A673 (cell line): ENCODE measurements at places on chromosomes 7 and 10. TPM values are rescaled to one million over a fixed set of nuclear protein-coding genes. Genes with fewer than 3 reads are reported as not detected.

Gene CDK1
- 153 and 168 TPM in 2 replicates for total RNA-seq

DNA sequence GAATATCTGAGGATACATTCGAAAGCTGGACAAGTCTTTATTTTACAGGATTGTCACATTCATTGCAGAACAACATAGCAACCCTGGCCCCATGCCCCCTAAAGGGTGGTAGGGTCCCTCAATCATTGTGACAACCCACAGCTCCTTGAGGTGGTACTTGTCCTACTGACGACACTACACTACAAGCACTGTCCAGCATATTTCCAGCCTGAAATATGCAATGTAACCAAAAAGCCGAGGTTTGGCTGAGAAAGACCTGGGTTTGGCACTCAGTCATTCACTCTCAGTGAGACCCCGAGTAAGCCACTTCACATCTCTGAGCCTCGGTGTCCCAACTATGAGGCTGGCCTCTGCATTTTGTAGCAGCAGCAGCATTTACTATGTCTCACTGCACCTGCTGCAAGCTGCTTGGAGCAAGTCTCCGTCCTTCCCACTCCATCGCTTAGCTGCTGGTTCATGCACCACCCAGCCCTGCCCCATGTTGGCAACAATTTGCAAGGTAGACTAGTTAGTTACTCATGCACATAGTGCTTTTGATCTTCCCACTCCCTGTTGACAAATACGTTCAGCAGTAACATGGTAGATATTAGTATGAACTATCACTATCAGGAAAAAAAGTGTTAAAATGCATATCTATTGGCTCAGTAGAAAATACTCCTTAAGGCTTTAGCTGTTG lies 43.6 kb upstream of the TNPO3 start:
- no peak overlapping the region for H3K4me3 ChIP-seq
- no peak for DNase-seq
- H3K27ac ChIP-seq, result no peak overlapping the region
- H3K4me1 ChIP-seq, result peaks cover 18% of the 10 kb centered on the region
- no peaks in the 10 kb centered on the region for H3K36me3 ChIP-seq
- no peaks in the 10 kb centered on the region for H3K27me3 ChIP-seq

DNA sequence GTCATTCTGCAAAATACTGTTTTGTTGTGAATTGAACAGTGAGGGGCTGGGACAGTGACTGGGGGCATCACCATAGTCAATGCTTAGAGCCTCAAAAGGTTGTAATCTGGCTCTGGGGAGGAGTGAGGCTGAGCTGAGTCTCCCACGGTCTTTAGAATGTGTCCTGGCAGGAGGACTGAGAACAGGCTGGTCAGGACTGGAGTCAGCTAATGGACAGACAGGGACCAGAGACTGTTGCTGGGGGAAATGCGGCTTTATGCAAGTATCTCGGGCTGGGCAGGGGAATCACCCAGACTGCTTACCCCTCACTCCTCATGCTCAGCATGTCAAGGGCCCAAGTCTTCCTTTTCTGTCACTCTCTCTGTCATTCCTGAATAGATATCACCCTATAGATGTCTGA lies 346.5 kb downstream of the TYW1 start:
- H3K4me1 ChIP-seq, result no peaks in the 10 kb centered on the region
- H3K36me3 ChIP-seq, result no peaks in the 10 kb centered on the region
- no peaks in the 10 kb centered on the region for H3K27me3 ChIP-seq
- DNase-seq, result no peak
- no peak overlapping the region for H3K4me3 ChIP-seq

GRCh38 chr7:94907811-94908322 lies 473 bp downstream of the PPP1R9A start:
- peak overlapping the region; percentile 75 for H3K27ac ChIP-seq
- H3K27me3 ChIP-seq, result no peaks in the 10 kb centered on the region
- H3K36me3 ChIP-seq, result no peaks in the 10 kb centered on the region
- peak; percentile 65 for DNase-seq

GRCh38 chr7:28246921-28247461 lies 66.4 kb upstream of the JAZF1 start:
- H3K36me3 ChIP-seq, result no peaks in the 10 kb centered on the region
- no peak for DNase-seq
- no peak overlapping the region for H3K27ac ChIP-seq
- no peak overlapping the region for H3K4me3 ChIP-seq

- H3K36me3 ChIP-seq, result no peaks in the 10 kb centered on the region
- no peak overlapping the region for H3K4me3 ChIP-seq
- H3K4me1 ChIP-seq, result no peaks in the 10 kb centered on the region
- H3K27me3 ChIP-seq, result peaks cover 5% of the 10 kb centered on the region
Measured at GRCh38 chr7:35380739-35381224, 126.9 kb upstream of the TBX20 start.

DNA sequence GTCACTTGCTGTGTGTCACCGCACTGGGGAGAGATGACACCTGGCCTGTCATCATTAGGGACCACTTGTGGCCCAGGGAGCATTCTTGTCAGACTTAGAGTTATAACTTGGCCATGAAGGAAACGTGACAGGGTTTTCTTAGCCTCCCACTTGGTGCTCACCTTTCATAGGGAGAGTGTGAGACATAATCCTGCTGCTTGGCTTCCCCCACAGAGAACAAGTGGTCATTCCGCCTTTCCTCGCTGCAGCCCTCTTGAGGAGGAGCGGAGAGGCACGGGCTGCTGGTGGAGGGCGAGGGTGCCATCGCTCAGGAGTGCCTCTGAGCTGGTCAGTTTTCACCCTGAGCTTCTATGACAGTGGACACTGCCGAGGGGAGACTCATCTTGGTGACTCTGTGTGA lies 125.0 kb upstream of the GJD4 start:
- no peaks in the 10 kb centered on the region for H3K27me3 ChIP-seq
- peaks cover 5% of the 10 kb centered on the region for H3K36me3 ChIP-seq
- no peak for DNase-seq
- no peak overlapping the region for H3K27ac ChIP-seq
- H3K4me1 ChIP-seq, result peaks cover 5% of the 10 kb centered on the region

- H3K4me1 ChIP-seq, result no peaks in the 10 kb centered on the region
- DNase-seq, result no peak
- no peak overlapping the region for H3K4me3 ChIP-seq
- no peaks in the 10 kb centered on the region for H3K27me3 ChIP-seq
Measured at GRCh38 chr10:115951242-115951641, 321.8 kb downstream of the GFRA1 start.

GRCh38 chr7:54705436-54705835 lies 53.6 kb downstream of the SEC61G start:
- no peaks in the 10 kb centered on the region for H3K36me3 ChIP-seq
- peak; percentile 16 for DNase-seq
- no peak overlapping the region for H3K4me3 ChIP-seq
- no peaks in the 10 kb centered on the region for H3K27me3 ChIP-seq
- H3K4me1 ChIP-seq, result no peaks in the 10 kb centered on the region

DNA sequence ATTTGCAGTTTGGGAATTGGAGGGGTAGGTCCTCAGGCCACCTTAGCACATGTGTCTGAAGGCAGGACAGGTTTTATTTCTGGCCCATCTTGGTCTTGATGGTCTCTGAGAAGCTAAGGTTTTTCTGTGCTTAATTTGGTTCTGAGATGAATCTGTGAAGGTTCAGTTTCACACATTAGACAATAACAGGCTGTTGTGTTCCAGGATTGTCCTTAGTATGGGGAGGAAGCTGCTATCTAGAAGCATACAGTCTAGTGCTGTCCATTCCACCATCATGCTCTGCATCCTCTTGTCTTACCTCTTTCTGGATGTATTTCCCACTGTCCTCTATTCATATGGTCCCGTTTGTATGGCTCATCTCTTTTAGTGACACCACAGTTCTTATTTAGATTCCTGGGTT lies 7.1 kb downstream of the UBE2D1 start:
- no peak overlapping the region for H3K27ac ChIP-seq
- H3K27me3 ChIP-seq, result no peaks in the 10 kb centered on the region
- no peaks in the 10 kb centered on the region for H3K36me3 ChIP-seq
- H3K4me1 ChIP-seq, result peaks cover 11% of the 10 kb centered on the region
- no peak overlapping the region for H3K4me3 ChIP-seq

Gene MINDY3
- 14.6 and 15.1 TPM in 2 replicates for total RNA-seq

DNA sequence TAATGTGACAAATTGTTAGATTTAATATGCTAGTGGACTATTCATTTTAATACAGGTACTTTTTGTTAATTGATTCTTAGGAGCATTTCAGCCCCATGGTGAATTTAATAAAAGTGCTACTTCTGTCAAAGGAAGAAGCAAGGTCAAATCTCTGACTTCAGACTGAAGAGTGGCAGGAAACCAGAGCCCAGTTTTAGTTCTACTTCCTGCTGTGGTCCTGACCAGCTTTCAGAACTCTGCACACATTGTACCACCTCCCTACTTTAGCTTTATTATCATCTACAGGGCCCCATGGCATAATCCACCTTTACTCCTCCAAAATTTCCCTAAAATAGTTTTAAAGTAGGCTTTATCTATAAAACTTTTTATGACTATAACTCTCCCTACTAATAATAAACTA lies 33.7 kb downstream of the CTTNBP2 start:
- H3K4me1 ChIP-seq, result peaks cover 23% of the 10 kb centered on the region
- H3K4me3 ChIP-seq, result no peak overlapping the region
- H3K36me3 ChIP-seq, result no peaks in the 10 kb centered on the region
- H3K27me3 ChIP-seq, result no peaks in the 10 kb centered on the region
- DNase-seq, result no peak
- no peak overlapping the region for H3K27ac ChIP-seq

DNA sequence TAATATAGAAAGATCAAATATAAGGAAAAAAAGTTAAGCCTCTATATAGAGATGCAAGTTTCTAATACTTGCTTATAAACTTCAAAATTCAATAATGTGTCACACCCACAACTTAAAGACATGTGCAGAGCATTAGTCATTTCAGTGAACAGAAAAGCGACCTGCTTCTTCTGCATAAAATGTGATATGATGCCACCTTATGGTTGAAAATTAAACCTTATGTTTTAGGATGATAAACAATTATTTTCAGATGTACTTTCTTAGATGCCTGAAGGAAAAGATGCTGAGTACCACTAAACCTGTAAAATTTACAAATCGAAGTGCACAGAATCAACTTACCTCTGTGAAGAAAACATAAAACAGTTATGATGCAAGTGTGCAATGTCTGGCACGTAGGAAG lies 96.0 kb downstream of the MTERF1 start:
- H3K4me3 ChIP-seq, result no peak overlapping the region
- H3K36me3 ChIP-seq, result no peaks in the 10 kb centered on the region
- DNase-seq, result peak; percentile 82
- no peak overlapping the region for H3K27ac ChIP-seq
- peaks cover 49% of the 10 kb centered on the region for H3K4me1 ChIP-seq
- H3K27me3 ChIP-seq, result no peaks in the 10 kb centered on the region

DNA sequence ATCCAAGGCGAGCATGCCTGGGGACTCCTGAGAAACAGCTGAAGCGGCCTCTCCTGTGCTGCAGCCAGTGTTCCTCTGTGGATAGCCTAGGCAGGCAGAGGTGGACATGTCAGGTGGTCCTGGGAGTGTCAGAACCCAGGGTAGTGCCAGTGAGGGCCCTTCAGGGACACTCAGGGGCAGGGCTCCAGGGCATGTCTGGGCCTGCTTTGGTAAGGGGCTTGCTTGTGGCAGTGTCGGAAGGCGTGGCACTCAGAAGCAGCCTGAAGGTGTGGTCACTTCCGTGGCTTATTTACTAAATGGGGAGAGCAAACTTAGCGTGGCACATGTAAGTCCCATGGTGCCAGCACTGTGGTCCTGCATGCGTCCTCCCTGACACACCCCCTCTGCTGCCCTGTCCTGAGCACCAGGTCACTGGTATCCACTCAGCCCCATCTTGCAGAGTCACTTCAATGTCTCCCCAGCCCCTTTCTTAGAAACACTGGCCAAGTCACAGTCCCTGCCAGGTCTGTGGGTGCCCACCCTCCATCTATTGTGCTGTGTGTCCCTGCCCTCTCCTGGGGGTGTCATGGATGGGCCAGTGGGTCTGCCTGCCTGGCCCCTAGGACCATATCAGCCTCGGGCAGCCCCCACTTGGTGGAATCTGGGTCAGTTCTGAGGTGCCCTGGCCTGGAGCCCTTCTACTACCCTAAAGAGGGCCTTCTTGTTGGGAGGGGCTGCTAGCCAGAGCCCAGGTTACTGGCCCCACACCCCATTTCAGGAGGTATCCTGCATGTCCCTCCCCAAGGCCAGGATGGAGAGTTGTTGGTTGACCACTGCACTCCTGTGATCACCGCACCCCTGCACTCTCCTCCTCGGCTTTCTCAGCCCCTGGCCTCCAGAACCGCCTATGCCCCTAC lies 6.4 kb downstream of the ZMIZ2 start:
- peak overlapping the region; percentile 8 for H3K27ac ChIP-seq
- no peak overlapping the region for H3K4me3 ChIP-seq
- H3K4me1 ChIP-seq, result peaks cover 6% of the 10 kb centered on the region
- no peak for DNase-seq

Gene CAMK2G
- 32.7 and 40.3 TPM in 2 replicates for total RNA-seq

- no peak overlapping the region for H3K4me3 ChIP-seq
- H3K36me3 ChIP-seq, result no peaks in the 10 kb centered on the region
- no peak overlapping the region for H3K27ac ChIP-seq
Measured at GRCh38 chr7:5177060-5177459, 13.0 kb upstream of the WIPI2 start.

GRCh38 chr7:23396222-23397015 lies 73.9 kb downstream of the IGF2BP3 start:
- no peak for DNase-seq
- H3K36me3 ChIP-seq, result peaks cover 16% of the 10 kb centered on the region
- peaks cover 10% of the 10 kb centered on the region for H3K4me1 ChIP-seq
- no peak overlapping the region for H3K27ac ChIP-seq
- H3K4me3 ChIP-seq, result no peak overlapping the region

Gene THSD7A
- 0.55 and 0.64 TPM in 2 replicates for total RNA-seq

Gene WDR11
- 33.4 and 39.3 TPM in 2 replicates for total RNA-seq

Gene FIGNL1
- total RNA-seq, result 38.8 and 41.3 TPM in 2 replicates

DNA sequence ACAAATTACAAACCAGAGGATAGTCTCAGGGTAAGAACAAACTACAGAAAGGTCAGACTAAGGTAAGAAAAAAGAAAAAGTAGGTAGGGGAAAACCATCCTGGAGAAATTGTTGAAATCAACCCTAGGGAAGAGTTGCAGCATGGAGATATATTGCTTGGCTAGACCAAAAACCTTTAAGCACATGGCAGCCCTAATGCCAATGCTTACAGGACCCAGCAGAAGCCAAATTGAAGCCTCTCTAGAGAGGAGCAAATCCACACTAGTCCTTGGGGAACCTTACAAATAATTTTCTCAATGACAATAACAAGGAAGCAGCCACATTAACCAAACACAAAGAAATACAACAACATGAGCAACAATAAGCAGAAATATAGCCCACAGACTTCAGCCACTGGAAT lies 81.9 kb downstream of the CNOT4 start:
- peaks cover 23% of the 10 kb centered on the region for H3K4me1 ChIP-seq
- H3K27ac ChIP-seq, result no peak overlapping the region
- DNase-seq, result peak; percentile 13
- no peak overlapping the region for H3K4me3 ChIP-seq
- no peaks in the 10 kb centered on the region for H3K27me3 ChIP-seq

Gene CRYGN
- total RNA-seq, result 0.13 TPM in 2 replicates

Gene GRID2IP
- 0.13 TPM in 1 of 2 replicates, not detected in the other for total RNA-seq

Gene CDNF
- total RNA-seq, result 0.34 and 0.83 TPM in 2 replicates

Gene EVX1
- not detected in 2 replicates for total RNA-seq

Gene CACNA2D1
- 47.7 and 49.1 TPM in 2 replicates for total RNA-seq

GRCh38 chr10:89900554-89900953 lies 199.2 kb downstream of the KIF20B start:
- no peak for DNase-seq
- H3K4me3 ChIP-seq, result no peak overlapping the region
- H3K27me3 ChIP-seq, result peaks cover 29% of the 10 kb centered on the region
- H3K4me1 ChIP-seq, result no peaks in the 10 kb centered on the region
- H3K36me3 ChIP-seq, result no peaks in the 10 kb centered on the region

GRCh38 chr7:113283861-113284260 lies 165.5 kb upstream of the SMIM30 start:
- no peaks in the 10 kb centered on the region for H3K36me3 ChIP-seq
- no peaks in the 10 kb centered on the region for H3K4me1 ChIP-seq
- no peak for DNase-seq
- H3K27ac ChIP-seq, result no peak overlapping the region
- H3K4me3 ChIP-seq, result no peak overlapping the region
